Activated T-helper 1 cell treated with Interleukin-2 at 50 U/mL for 16 hours (primary cell): ENCODE measurements at places on chromosomes 12 and 14.

- no peak for DNase-seq
These were observed 344.6 kb downstream of the ETNK1 start for GRCh38 chr12:22969521-22969920.

- DNase-seq, result peak; percentile 34
These were observed 15.9 kb downstream of the KRT85 start for GRCh38 chr12:52351196-52352059.

DNA sequence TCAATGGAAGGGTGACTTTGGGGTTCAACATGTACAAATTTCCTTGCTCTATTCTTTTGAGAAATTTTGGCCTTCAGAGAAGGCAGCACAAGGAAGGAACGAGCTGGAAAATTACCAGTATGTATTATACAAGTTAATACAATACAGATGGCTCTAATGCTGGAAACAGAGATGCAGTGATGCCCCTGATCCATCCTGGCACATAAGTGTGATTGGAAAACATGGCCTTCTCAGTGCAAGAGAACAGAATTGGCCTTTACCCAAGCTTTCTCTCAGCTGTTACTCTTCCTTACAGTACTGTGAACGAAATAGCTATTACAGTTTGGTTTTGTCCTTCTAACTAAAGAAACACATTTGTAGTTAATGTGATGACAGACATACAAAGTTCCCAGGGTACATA lies 102.5 kb upstream of the GPHB5 start:
- no peak for DNase-seq

DNA sequence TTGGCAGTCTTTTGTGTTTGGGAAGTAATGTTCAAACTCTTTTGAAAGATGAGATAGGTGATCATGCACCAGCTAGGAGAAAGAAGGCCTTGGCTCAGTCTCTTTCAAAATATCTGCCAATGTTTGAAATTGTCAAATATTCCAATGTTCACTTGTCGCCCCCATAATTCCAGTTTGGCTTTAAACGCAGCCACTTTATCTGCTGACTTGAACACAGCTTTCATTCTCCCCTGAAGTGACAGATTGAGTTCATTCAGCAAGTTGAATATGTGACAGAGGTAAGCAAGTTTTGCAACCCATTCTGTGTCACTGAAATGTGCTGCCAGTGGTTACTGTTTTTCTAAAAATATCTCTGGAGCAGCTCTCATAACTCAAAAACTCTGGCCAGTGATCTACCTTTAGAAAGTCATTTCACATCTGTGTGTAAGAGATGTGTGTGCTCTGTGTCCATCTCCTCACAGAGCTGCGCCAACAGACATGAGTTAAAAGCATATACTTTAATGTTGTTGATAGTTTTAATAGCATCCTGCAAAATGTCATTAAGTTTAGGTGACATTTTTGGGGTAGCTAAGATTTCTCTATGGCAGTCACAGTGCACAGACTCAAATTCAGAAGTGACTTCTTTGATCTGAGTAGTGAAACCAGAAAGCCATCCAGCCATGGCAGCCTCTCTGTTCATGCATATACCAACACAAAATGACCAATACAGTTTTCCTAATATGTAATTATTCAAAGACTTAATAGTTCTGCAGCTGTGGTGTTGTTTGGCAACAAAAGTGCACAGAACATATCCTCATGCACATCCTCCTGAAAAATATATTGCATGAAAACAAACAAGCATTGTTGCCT lies 614.3 kb upstream of the MIS18BP1 start:
- DNase-seq, result no peak

- DNase-seq, result no peak
These were observed 32.6 kb downstream of the P2RX7 start for GRCh38 chr12:121165316-121165715.

DNA sequence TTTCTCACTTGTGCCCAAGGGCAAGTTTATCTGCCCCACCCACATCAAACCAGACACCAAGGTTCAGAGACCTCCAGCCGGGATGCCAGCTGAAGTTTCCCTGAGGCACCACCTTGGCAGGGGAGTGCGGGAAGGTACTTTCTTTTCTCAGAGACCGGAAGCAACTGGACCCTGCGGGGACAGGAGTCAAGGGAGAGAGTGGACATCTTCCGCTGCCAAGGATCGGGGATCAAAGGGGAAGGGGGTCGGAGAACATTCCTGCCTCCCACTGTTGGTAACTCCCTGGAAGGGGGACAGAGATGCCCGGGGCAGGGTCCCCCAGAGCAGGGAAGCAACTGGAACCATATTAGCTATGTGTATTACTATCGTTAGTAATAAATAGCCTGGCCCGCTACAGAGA lies 161.8 kb downstream of the DICER1 start:
- no peak for DNase-seq

- DNase-seq, result no peak
These were observed 34.5 kb upstream of the ARID2 start for GRCh38 chr12:45695035-45695434.

DNA sequence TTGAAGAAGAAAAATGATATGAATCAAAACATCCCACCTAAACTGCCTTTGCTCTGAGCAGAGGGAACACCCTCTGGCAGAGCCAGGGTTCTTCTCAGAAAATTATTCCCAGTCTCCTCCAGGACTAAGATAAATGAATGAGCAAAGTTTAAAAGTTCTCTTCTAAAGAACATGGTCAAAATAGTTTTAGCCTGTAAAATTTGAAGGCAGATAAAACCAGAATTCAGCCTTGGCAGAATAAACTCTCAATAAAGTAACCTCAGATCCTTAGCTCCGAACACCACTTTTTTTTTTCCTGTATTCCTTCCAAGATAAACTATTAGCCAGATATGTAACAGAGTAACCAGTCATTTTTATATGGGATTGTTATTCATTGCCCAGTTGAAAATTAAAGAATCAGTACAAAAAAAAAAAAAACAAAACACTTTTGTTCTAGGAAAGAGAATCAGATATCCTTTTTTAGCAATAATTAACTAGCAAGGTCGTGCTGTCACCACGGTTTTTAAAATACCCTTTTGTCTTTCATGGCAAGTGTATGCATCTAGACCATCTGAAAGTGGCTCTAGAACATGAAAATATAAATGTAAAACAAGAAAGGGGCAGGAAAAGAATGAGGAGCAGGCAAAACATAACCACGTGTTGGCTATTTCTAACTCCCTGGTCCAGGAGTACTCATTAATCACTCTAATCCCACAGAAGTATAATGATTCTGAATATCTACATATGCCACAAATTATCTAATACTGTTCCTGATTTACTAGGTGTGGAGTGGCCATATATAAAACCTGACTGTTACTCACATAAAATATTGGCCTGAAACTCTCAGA lies 60.8 kb downstream of the CAPZA3 start:
- no peak for DNase-seq

GRCh38 chr14:68564191-68564825 lies 228.6 kb downstream of the ZFP36L1 start:
- no peak for DNase-seq

DNA sequence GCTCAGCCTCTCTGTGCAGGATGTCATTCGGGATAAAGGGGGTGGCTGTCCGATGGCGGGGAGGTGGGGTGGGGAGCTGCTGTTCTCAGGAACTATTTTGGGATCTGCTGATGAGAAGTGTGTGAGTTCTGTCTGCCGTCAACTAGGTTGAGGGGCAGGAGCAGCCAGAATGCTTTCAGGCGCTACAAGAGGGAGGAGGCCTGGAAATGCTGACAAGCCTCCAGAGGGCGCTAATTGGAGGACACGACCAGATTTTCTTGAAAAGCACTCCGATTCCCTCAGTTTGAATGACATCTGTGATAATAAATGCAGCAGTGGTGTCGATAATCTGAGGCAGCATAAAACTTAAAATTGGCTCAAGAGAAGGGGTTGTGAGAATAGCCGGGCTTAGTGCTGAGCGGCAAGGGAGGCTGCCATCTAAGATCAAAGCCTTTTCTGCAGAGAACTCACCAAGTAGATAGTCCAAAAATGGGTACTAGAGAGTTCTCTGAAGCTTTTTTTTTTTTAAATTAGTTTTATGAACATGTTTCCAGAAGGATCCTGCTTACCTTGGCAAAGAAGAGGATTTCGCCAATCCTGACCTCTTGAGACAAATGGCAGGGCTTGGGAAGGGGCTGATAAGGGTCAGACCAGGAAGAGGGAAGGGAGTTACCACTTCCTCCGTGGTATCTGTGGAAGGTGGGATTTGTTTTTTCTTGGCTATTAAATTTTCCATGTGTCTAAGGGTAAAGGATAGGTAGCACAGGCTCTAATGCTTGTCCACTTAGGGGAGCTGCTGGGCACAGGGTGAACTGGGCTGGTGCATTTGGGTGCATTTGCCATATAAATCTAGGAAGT lies 94.4 kb downstream of the CRACR2A start:
- no peak for DNase-seq

DNA sequence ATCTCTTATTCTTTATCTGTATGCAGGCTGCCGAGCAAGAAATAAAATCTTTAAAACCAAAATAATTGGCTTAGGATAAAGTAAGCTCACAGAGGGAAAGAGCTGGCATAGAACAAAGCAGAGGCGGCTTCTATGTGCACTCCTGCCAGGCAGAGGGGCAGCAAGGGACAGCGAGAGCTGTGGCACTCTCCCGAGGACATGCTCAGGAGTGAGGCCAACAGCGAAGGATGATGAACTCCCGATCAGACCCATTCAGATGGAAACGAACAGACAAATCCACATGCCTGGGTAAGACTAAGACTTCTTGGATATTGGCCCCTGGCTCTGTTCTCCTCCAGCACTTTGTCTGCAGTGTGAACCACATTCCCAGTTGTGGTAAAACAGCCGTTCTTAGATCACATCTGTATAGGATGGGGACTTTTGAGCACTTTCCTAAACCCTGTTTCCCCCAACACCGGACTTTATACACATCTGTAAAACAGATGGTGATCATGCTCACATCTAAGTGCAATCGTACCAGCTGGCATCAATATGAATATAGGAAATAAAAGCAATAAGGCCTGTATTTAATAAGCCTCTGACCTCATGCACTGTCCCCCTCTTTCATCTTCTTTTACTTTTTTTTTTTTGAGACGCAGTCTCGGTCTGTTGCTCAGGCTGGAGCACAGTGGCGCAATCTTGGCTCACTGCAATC lies 134.1 kb downstream of the PPM1H start:
- no peak for DNase-seq

DNA sequence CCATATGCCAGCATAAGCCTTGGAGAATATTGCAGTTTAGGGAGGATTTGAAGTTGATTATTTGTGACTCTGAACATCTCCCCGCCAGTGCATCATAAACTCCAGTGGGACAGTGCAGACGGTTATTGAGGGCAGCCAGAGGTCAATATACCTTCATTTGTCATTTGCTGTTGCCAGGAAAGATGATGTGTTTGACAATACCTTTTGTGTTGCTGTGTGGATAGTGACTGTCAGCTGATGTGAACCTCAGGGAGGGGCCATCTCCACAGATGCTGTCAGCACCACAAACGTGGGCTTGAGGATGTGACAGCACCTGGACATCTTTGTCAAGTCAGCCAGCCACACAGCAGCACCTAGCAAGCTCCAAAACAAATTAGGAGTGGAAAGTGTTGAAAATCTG lies 11.5 kb downstream of the CCDC198 start:
- no peak for DNase-seq

- DNase-seq, result no peak
These were observed 115.4 kb downstream of the ESR2 start for GRCh38 chr14:64178814-64179213.

DNA sequence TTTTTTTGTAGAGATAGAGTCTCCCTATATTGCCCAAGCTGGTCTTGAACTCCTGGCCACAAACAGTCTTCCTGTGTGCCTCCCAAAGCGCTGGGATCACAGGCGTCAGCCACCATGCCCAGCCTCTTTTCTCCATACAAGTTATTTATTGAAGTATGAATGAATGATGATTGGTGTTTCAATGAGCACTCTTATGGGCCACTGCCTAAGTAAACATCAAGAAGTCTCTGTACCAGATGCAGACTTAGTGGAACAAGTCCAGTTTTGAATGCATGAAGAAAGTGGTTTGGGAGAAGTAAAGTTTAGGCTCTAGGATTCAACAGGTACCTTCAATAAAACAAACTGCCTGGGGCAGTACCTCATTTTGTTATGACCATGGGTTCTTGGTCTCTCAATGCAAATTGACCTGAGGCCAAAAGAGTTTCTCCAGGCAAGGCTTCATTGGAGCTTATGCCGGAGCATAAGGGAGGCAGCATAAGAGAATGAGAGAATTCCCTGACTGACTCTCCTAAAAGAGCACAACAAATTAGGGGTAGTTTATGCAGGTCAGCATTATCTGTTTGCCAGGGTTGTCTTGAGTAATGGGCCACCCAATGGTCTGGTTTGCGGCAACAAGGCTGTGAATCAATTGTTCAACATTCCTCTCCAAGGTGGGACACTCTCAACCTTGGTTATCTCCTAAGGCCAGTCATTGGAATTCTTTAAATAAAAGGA lies 1.1 kb upstream of the GMFB start:
- DNase-seq, result no peak

DNA sequence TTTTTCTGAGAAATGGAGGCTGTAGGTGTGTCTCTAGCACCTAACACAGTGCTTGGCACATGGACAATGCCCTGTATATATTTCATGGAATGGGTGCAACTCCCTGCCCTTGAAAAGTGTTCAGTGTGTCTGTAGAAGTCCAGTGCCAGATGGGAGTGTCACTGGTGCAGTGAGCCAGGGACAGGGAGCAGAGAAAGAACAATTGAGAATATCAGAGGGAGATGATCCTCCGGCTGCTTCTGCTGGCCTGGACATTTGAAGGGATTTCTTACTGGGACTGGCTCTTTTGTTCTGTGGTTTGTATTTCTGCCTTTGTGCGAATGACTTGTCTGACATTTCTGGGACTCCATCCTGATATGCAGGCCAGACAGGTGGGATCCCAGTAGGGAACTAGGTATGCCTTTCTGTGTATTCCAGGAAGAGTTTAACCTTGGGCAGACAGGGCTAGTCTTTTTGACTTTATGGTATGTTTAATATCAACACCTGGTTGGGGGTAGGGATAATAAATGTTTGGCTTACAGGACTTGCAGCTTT lies 328.0 kb downstream of the NRXN3 start:
- DNase-seq, result no peak

GRCh38 chr12:11822081-11822834 lies 172.8 kb downstream of the ETV6 start:
- DNase-seq, result peak; percentile 12

DNA sequence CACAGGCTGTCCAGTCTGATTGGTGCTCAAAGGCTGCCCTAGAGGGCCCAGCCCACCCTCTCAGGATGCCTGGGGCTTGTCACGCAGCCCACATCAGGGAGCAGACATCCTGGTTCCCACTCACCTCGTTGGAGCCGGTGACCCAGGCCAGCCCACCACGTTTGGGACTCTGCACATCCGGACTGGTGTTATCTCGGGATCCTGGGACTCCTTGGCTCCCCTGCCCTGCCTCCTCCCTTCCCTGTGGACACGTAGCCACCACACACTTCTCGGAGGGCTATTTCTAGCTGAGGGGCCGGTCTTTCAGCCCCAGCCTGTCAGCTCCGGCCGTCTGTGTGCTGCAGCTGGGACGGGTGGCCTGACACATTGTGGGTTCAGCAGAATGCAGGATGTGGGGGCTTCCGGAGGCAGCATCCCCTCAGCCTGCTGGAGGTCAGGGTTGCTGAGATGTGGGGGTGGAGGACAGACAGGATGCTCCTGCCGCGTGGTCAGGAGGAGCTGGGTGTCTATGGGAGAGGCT lies 12.8 kb upstream of the FGF23 start:
- DNase-seq, result no peak

GRCh38 chr14:86858591-86858990 lies 1134.4 kb downstream of the GALC start:
- DNase-seq, result no peak
